ENCODE measurements at places on chromosomes 3 and 15.

DNA sequence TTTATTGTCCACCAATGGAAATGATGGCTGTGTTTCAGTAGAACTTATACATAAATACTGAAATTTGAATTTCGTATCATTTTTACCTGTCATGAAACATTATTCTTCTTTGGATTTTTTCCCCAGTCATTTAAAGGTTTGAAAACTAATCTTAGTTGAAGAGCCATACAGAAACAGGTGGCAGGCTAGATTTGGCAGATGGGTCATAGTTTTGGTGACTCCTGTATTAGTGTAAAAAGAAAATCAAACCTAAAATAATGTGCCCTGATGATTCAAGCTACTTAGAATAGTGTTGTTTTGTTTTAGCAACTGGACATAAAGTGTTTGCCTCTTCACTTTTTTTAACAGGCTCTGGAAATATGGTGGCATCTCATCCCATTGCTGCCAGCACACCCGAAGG lies 68.9 kb downstream of the SIDT1 start:
- DNase-seq = no peak

- DNase-seq = no peak
Observed at GRCh38 chr3:185009650-185010049, 143.2 kb downstream of the C3orf70 start.

DNA sequence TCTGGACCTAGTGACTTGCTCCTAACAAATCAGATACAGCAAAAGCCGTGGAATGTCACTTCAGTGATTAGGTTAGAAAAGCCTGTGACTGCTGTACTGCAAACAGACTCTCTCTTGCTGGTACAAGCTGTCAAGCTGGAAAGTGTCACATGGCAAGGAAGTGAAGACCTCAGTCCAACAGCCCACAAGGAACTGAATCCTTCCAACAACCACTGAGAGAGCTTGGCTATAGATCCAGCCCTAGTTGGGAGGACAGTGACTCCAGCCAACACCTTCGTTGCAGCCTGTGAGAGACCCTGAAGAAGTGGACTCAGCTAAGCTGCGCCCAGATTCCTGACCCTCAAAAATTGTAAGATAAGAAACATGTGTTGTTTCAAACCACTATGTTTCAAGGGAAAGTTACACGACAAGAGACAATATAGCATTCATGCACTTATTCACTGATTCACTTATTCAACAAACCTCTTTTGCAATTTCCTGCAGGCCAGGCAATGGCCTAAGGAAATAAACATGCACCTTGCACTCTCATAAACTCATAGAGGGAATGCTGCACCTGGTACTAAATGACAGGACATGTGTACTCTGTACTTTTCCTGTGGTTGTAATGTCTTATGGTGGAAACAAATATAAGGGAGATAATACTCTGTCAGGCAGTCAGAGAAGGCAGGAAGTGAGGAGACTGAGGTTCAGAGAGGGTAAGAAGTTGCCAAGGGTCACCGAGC lies 142.9 kb downstream of the CADPS start:
- DNase-seq = no peak

DNA sequence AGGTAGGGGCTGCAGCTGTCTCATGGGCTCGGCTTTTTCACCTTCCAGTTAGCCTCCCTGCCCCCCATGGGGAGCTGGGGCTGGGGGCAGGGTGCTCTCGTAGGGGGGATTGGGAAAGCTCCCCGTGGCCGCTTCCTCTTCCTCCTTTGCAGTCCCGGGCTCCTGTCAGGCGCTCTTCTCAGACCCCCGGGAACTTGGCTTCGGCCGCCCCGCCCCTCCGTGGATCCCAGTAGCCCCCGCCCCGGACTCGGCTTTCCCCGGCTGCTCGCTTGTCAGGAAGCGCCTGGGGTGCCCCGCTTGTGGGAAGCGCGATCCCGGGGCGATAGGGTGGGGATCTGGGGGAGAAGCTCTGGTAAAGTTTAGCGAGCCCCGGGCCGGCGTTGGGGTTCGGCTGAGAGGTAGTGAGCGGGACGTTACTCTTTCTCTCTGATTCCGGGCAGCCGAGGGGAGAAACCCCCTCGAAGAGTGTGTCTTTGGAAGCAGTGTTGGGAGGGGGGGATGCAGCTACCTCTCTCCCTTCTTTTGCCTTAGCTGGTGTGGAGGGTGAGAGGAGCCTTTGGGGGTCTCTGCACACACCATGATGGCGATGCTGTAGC lies 611 bp downstream of the PIAS1 start:
- peak; percentile 18 for DNase-seq

GRCh38 chr3:83523470-83524073 lies 1435.2 kb upstream of the CADM2 start:
- no peak for DNase-seq
